SK-N-MC (cell line): ENCODE measurements at places on chromosomes 4 and X.
A peak's percentile ranks its signal among the peaks of the same experiment; 100 is the strongest.

- DNase-seq: no peak
These were observed 275.5 kb downstream of the CFAP299 start for GRCh38 chr4:80610845-80611677.

GRCh38 chr4:54961357-54961975 lies 163.9 kb downstream of the KDR start:
- peak; percentile 35 for DNase-seq

DNA sequence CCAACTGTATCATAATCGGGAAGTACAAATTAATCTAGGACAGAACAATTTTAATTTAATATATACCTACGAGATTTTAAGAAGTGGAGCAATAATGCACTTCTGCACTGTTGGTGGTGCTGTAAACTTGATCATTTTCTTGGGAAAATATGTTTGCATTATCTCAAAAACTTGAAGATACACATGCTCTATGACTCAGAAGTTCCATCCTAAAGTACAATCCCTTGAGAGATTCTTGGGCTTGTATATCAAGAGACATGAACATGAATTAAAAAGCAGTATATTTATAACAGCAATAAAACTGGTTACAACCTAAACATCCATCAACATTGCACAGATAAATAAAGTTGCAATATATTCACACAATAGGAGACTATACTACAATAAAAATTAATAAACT lies 168.8 kb downstream of the CLCN4 start:
- peak; percentile 12 for DNase-seq

- DNase-seq: no peak
These were observed 9.2 kb downstream of the NDUFA1 start for GRCh38 chrX:119880552-119881437.

DNA sequence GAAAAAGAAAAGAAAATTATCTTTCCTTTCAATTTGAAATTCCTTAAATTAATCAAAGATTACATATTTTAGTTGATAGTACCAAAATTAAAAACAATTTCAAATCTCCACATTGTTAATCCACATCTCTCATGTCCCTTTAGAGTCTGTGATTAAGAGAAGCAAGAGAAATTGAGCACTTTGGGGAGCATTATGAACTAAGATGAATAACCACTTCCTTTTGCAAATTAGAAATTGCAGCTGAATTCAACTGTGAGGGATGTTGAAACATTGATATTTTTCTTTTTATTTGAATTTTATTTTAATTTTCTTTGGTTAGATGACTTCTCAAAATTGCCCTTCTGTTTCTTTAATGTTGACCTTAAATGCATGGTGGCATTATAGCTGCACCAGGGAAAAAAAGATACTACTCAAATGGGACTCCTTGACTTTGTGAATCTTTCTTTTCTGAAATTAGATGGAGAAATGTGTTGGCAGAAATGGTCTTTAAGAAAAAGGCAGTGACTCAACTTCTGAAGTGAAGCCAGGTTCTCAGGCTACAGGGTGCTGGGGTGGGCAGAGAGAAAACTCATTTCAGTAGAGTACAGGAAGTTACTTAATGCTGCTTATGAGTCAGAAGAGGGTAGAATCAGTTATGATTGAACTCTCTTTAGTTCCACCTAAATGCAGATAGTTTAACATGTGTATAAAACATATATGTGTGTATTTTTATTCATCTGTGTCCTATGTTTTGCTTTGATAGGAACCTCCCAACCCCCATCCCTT lies 92.0 kb upstream of the TNIP3 start:
- peak; percentile 34 for DNase-seq

GRCh38 chr4:52658641-52659000 lies 480 bp downstream of the USP46 start:
- DNase-seq: no peak
